ENCODE measurements at places on chromosomes 5 and 9.

GRCh38 chr5:168443950-168444700, 42.1 kb upstream of the RARS1 start:
- DNase-seq: no peak

- peak; percentile 80 for DNase-seq
Measured at GRCh38 chr5:170293273-170293672, 4.3 kb downstream of the LCP2 start.

- DNase-seq: no peak
Measured at GRCh38 chr9:112341730-112342129, 8.3 kb upstream of the PTBP3 start.

DNA sequence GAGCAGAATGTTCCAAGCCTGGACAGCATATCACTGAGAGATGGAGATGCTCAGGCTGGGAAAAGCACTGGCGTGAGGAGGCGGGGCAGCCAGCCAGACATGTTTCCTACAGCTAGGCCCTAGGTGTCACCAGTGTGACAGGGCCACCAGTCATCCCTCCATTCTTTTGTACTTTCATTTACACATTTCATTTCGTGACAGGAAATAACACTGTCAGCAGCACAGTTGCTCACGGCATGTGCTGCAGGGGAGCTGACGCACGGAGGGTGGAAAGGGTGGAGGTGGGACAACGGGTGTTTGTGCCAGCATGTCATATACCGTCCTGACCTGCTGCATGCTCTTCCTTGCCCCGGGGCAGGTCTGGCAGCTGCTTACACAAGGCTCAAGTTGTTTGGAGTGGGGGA, 14.8 kb upstream of the CEMIP2 start:
- DNase-seq: peak; percentile 91

DNA sequence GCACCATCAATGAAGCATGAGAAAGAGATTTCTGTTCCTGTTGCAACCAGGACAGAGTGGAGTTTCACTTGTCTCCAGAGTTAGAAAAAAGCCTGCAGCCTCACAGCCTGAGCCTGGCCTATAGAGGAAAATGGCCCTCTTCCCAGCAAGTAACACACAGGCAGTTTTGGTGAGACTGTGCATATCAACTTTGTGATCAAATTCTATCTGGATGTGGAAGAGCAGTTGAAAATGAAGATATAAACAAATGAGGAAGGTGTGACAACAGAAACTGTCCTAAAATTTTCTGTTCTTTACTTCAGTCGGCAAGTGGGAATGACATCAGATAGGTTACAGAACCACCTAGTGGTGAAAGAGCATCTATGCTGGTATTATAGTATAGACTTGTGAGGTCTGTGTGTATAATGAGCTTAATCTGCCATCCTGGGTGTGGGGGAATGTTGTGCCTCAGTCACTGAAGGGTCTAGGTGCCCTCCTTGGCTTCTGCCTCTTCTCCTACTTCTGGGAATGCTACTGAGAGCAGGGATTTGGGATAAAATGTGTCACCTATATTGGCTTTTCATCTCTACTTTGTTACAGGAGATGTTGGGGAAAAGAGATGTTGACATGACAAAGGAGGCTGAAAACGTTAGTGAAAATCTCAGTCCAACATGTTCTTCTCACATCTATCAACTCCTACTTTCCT, 28.2 kb downstream of the YIPF5 start:
- peak; percentile 30 for DNase-seq

DNA sequence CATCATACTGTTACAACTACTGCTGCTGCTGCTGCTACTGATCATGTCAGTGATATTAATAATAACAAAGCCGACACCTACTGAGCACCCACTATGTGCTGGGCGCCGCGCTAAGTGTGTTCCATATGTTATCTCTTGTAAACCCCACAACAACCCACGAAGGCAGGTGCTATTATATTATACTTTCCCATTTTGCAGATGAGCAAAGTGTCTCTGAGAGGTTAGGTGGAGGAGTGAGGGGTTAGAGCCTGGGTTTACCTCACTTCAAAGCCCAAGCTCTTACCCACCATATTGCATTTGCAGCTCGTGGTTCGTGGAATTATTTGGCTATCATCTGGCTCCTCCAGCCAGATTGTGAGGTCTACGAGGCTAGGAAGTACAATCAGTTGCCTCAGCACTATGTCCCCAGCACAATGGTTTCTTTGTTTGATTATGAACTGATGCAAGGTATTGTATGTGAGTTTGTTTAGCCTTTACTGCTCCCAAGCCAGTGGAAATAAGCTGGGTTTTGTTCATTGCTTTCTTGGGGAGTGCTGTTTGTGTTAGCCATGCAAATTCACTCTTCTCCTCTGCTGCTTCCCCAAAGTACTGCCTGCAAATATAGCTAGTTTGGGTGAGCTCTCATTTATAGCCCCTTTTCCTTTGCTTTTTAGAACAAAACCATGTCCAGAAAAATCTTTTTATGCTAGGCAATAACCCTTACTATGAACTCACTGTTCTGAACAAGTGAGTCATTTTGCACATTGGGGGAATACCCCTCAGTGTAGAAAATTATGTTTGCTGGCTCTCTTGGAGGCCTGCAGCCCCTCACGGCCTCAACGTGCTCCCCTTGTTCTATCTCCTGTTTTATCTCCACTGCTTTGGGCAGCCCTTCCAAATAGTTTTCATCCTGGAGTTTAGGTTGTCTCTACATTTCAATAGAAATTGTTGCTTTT, 47.9 kb downstream of the ALG2 start:
- DNase-seq: no peak

DNA sequence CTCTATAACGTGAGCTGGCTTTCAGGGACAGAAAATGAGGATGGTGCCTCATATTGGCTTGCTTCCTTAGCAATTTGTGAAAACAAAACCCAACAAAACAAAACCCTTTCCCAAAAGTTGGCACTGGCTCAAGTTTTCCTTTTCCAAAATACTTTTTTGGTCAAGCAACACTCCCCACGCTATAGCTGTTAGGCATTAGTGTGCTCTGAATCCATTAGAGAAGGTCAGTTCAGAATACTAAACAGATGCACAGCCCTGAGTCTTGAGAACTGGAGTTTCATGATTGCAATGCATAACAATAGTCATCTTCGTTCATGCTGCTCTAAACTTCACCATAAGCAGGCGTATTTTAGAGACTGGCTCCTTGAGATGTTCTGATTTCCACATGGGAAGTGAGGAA, 172.0 kb upstream of the KLF9 start:
- no peak for DNase-seq

- no peak for DNase-seq
Measured at GRCh38 chr9:94507531-94508258, 47.2 kb upstream of the PCAT7 start.

DNA sequence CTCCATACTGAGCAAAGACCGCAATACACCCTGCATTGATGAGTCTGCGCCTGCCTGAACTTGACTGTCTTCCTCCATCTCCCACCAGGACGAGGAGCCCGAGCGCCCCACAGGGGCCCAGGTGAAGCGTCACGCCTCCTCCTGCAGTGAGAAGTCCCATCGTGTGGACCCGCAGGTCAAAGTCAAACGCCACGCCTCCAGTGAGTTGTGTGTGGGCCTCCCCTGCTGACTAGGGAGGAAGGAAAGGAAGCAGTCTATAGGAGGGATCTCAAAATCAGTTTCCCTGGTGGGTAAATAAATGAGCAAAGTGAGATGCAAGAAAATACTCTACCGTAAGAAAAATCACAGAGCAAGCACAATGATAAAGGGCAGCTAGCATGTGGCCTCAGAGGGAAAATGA, 22.8 kb upstream of the GRPEL2 start:
- no peak for DNase-seq

DNA sequence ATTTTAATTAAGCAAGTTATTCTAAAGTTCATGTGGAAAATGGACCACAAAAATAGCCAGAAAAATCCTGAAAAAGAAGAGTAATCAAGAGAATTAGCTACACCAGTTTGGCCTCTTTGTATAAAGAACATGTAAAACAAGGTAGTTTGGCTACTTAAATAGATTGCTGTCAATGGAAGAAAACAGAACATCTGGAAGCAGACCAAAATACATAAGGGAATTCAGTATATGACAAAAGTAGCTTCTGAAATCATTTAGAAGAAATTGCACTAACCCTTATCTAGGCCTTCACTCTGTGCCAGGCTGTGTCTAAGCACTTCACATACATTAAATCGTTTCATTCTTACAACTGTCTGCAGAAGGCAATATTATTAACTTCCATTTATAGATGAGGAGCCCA, 156.6 kb downstream of the PRDM6 start:
- no peak for DNase-seq

DNA sequence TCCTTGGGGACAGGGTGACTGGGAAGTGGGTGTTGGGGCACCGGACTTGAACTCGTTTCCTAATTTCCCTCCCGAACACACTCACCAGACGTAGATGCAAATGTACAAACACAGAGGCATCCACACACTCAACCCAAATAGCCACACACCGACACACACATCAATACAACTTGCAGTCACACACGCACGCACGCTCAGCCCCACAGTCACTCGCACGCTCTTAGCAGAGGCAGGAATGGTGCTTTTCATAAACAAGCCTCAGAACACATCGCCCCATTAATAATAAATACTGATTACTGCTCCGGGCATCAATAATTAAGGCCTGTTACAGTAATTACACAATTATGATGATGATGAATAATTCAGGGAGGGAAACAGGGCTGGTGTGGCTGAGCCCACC, 5.7 kb downstream of the BARHL1 start:
- DNase-seq: no peak

- DNase-seq: no peak
Measured at GRCh38 chr5:114362977-114363761, 1.3 kb downstream of the KCNN2 start.

DNA sequence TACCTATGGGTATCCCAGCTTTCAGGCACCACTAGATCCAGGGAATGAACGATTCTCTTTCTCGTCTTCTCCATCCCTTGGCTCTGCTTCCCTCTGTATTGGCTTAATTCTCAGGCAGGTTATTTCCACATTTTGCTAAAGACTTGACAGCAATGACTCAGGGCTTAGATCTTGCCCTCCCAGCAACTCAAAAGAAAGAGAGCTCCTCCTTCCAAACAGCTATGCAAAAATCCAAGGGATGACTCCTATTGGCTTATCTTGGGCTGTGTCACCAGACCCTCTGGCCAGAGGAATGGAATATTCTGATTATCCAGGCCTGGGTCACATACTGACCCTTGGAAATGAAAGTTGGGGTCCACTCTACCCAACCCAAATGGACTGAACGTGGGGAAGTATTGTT, 270.2 kb downstream of the NTRK2 start:
- DNase-seq: no peak

GRCh38 chr5:156927545-156927944, 35.5 kb downstream of the TIMD4 start:
- no peak for DNase-seq

DNA sequence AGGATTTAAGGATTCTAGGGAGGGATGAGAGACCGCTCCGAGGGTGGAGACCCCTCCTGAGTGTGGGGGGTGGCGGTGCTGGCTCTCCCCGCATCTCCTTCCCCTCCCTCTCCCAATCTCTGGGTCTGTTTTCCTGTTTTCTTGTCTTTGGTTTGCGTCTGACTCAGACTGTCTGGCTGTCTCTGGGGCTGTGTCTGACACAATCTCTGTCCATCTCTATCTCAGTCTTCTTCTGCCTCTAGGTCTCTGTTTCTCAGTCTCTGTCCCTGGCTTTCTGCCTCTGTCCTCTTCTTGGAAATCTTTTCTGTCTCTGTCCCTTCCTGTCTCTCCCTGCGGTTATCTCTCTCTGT, 196 bp upstream of the GRM6 start:
- DNase-seq: no peak

GRCh38 chr5:87311405-87312279, 44.0 kb downstream of the RASA1 start:
- no peak for DNase-seq

GRCh38 chr9:135478191-135478590, 1.4 kb upstream of the PPP1R26 start:
- DNase-seq: no peak

DNA sequence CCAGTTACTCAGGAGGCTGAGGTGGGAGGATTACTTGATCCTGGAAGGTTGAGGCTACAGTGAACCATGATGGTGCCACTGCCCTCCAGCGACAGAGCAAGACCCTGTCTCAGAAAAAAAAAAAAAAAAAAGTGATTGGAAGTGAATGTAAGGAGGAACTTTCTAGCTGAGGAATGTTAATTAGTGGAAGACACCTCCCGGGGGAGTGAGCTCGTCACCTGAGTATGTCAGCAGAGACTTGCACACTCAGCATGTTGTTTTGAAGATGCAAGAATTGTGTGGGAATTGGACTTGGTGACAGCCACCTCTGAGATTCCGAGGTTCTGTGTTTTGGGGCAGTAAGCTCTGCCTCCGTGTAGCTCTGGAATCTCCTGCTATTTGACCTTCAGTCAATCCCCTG, 3.6 kb downstream of the SYNPO start:
- no peak for DNase-seq

DNA sequence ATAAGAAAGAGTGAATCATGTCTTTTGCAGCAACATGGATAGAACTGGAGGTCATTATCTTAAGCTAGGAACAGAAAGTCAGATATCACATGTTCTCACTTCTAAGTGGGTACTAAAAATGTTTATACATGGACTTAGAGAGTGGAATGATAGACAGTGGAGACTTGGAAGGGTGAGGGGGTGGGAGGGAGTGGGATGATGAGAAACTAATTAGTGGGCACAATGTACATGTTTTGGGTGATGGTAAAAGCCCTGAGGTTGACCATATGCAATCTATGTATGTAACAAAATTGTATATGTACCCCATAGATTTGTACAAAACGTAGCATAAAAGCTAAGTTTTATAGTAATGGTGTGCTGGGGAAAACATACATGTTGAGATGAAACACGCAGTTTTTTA, 25.3 kb downstream of the CSNK1G3 start:
- no peak for DNase-seq

GRCh38 chr9:37966412-37967013, 62.6 kb upstream of the SLC25A51 start:
- DNase-seq: no peak

DNA sequence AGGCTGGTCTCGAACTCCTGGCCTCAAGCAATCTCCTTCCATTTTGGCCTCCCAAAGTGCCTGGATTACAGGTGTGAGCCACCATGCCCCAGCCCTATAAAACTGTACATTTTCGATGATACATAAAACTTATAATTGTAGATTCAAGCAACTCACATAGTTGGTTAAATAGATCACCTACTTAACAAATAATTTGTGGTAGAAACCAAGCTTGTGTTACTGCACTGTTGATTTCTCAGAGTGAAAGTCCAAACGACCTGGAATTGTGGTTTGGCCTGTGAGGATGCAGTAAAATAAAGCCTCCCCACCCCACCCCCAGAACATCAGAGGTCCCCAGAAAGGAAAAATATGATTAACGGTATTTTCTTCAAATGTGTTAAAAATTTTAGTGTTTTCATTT, 92.7 kb downstream of the TRIO start:
- no peak for DNase-seq

- DNase-seq: no peak
Measured at GRCh38 chr9:78863531-78863930, 566.6 kb downstream of the PSAT1 start.

GRCh38 chr5:73436535-73437100, 12.0 kb downstream of the FOXD1 start:
- no peak for DNase-seq
